ENCODE measurements at places on chromosomes 5 and 9. TPM values are rescaled to one million over a fixed set of nuclear protein-coding genes. Genes with fewer than 3 reads are reported as not detected.

Gene NR5A1
- polyA plus RNA-seq, result 0.34 TPM

- DNase-seq, result no peak
Observed at GRCh38 chr9:16901590-16901989, 31.1 kb upstream of the BNC2 start.

Gene NKD2
- 21.1 TPM for polyA plus RNA-seq

Gene SERINC5
- polyA plus RNA-seq, result 61.0 TPM

DNA sequence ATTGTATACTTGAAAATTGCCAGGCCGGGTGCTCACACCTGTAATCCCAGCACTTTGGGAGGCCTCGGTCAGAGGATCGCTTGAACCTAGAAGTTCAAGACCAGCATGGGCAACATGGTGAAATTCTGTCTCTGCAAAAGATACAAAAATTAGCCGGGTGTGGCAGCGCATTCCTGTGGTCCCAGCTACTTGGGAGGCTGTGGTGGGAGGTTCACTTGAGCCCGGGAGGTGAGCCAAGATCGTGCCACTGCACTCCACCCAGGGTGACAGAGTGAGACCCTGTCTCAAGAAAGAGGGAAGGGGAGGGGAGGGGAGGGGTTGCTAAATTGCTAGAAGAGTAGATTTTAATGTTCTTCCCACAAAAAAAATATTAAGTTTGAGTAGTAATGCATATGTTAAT lies 53.2 kb downstream of the FNBP1 start:
- no peak for DNase-seq

- no peak for DNase-seq
Observed at GRCh38 chr5:139551191-139551889, 9.8 kb upstream of the UBE2D2 start.

GRCh38 chr9:83070261-83070660 lies 7.3 kb upstream of the RASEF start:
- no peak for DNase-seq

Gene ZNF300
- 37.5 TPM for polyA plus RNA-seq

- no peak for DNase-seq
Observed at GRCh38 chr9:130997925-130998596, 10.9 kb upstream of the LAMC3 start.

DNA sequence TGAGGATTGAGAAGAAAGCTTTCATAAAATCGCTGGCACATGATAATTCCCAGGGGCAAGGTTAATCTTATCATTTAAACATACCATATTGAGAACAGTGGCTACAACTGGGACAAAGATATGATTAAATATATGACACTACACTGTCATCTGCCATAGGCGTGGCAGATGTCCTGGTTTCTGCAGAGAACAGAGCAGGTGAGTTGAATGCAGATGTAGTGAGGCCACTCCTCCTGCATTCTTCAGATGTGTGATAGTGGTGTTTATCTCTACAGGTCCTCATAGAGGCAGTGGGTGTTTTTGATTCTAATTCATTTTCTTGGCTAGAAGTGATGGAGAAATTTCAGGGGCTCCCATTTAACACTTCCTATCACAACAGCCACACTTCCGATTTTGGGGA lies 237.0 kb upstream of the CDH9 start:
- no peak for DNase-seq

Gene UIMC1
- 37.0 TPM for polyA plus RNA-seq

Gene AQP7
- 33.2 TPM for polyA plus RNA-seq

DNA sequence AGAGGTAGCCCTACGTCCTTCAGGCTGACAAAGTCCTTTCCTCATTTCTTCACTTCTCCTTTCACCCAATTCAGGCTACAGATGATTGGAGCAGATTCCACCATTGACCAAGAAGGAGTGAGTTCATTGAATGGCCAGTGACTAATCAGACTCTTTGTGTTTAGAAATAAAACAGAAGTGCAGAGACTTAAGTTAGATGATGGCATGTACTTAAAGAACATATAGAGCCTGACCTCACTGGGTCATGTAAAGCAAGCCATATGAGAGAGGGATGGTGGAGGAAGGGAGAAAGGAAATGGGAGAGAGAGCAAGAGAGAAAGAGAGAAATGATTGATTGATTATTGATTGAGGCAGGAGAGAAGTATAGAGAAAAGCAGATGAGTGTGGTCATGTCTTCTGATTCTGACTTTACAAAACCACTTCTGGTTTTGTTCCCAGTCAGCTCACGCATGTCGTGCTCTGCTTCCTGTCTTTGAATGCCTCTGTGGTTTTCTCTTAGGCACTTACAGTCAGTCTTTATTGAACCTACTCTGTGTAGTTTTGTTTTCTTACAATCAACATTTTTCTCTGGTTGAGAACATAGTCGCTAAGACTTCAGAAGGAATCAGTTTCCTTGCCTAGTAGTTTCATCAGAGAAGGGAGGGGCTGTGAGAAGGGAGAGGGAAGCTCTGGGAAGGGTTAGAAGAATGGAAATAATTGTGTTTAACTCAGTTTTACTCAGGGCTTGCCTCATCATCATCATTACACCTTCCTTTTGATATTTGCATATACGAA lies 149.2 kb upstream of the KLF9 start:
- DNase-seq, result no peak

DNA sequence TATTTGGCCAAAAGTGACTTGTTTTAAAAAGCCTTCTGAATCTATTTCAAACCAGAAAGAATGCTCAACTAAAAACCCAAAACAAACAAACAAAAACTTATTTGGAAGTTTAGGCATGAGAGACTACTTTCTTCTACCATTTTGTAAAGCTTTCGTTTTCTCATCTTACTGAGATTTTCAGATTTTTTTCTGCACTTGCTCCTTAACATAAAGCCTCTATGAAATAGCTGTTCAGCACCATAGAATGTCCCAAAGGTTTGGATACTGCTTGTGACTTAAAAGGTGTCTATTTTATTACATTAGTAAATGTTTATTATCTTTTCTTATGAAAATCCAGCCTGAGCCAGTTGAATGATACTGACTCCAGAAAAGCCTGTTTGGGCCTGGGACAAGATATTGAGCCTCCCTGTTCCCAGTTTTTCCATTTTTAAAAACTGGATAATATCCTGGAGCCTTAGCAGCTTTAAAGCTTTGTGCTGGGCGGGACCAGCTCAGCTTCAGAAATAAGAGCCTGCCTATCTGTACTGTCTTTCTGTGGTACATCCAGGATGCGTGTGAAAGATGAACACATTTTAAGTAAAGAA lies 292.6 kb downstream of the ZSWIM6 start:
- DNase-seq, result no peak

DNA sequence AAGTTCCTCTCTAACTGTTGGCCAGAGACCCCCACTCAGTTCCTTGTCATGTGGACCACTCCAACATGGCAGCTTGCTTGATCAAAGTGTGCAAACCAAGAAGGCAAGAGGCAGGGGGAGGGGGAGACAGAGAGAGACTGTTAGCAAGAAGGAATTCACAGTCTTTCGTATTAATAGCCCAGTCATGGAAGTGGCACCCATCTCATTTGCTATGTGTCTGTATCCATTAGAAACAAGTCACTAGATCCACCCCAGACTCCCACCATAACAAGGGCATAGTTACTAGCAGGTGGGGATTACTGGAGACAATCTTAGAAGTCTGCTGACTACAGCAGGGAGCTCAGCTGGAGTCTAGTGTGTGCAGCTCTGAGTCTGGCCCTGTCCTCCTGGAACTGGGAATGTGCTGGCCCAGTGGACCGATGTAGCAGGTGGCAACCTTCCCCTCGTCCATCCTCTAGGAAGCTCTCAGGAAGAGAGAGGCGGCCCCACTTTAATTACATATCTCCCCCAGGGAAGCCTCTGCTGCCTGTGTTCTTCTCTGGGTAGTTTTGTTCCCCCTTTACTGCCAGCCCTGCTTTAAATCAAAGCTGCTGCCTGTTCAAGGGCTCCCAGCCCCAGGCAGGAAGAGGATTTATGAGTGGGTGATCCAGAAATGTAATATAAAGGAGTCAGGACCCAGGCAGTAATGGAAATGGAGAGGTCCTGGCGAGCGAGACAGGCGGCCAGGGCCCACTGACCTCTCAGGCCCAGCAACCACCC lies 47.8 kb upstream of the ALDH1B1 start:
- DNase-seq, result no peak

- DNase-seq, result peak; percentile 26
Observed at GRCh38 chr9:91298311-91298710, 63.4 kb downstream of the AUH start.

Gene LHX2
- 0.16 TPM for polyA plus RNA-seq

- no peak for DNase-seq
Observed at GRCh38 chr5:74608736-74609601, 31.6 kb downstream of the ENC1 start.

GRCh38 chr5:154341620-154342019 lies 104.2 kb upstream of the SAP30L start:
- no peak for DNase-seq

DNA sequence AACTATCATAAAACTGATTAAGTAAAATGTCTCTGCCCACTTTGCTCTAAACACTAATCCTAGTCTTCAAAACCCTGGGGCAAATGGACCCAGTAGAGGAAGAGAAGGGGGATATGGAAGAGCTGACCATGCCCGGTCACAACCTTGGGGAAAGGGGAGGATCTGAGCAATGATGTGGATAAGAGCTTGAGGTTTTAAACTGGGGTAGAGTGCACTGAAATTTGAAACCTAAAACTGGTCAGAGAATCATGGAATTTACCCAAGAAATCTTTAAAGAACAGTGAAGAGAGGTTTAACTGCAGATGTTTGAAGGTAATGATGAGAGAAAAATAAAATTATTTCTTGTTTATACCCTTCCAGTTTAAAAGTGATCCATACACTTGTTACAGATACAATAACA lies 110.8 kb downstream of the MRPS30 start:
- DNase-seq, result no peak

- no peak for DNase-seq
Observed at GRCh38 chr5:126883564-126884245, 106.8 kb downstream of the LMNB1 start.

- DNase-seq, result no peak
Observed at GRCh38 chr5:177018341-177018740, 4.2 kb upstream of the ZNF346 start.

- DNase-seq, result no peak
Observed at GRCh38 chr9:33331377-33331891, 41.1 kb downstream of the NFX1 start.

Gene PCDH12
- 18.1 TPM for polyA plus RNA-seq

DNA sequence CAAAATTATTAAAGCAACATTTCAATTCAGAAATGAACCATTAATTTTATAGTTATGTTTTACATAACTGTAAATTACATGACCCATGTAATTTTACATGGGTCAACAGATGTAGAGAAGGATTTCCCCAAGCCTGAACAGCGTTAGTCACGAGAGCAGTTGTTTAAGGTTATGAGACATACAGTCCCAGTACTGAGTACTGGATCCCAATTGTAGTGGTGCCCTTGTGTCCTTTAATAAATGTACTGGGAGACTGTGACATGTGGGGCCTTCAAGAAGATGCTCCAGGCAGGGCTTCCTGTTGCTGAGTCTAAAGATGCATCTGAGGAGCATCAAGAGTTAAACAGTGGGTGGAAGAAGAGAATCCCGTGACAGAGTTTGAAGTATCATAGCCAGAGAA lies 125.5 kb upstream of the ZNF462 start:
- DNase-seq, result no peak

GRCh38 chr9:76943054-76943453 lies 37.1 kb upstream of the PRUNE2 start:
- DNase-seq, result no peak

Gene RELL2
- polyA plus RNA-seq, result 1.2 TPM

- no peak for DNase-seq
Observed at GRCh38 chr5:99355881-99356280, 427.1 kb upstream of the CHD1 start.

DNA sequence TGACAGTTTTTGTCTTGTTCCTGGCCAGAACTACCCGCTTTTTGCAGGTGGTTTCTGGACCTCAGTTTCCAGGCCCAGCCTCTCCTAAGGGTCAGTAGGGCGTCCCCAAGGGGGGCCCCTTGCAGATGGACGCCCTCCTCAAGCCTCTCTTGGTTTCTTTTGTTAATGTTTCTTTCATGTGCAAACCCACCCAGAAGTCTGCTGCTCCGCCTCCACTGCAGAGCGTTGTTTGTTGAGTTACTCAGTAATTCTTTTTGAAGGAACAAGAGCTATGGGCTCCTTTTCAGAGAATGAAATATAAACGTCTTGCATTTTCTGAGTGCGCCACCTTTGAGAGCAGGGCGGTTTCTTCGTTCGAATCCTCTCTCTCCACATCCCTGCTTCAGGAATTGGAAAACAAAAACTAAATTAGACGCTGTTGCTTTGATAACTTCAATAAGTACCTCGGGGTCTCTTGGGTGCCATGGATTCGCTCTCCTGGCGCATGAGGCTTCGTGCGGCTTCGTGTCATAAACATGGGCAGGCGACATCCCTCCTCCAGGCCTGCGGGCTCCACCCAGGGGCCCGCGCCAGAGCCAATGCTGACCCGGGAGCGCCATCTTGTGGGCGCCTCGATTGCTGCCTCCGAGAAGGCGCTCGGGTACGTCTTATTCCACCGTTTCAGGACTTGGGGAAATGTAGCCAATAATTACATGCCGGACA lies 38.3 kb upstream of the CKMT2 start:
- DNase-seq, result peak; percentile 69

- no peak for DNase-seq
Observed at GRCh38 chr9:132166599-132166998, 4.7 kb downstream of the NTNG2 start.

GRCh38 chr5:67223211-67223610 lies 26.6 kb upstream of the CD180 start:
- no peak for DNase-seq

Gene ZBED3
- 33.1 TPM for polyA plus RNA-seq

DNA sequence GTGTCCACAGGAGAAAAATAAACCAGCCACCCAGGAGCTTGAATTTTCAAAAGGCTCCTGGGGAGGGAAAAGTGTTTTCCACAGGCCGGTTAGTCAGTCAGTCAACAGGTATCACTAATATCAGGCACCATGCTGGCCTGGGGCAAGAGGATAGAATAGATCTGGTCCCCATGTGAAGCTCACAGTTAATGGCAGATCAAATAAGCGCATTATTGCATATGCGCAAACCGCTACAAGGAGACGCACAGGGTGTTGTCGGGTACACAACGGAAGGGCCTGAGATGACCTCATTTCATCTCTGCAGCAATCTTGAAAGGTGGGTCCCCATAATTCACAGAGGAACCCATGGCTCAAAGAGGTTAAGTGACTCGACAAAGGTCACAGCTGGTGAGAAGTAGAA lies 260.7 kb downstream of the CRB2 start:
- DNase-seq, result no peak

DNA sequence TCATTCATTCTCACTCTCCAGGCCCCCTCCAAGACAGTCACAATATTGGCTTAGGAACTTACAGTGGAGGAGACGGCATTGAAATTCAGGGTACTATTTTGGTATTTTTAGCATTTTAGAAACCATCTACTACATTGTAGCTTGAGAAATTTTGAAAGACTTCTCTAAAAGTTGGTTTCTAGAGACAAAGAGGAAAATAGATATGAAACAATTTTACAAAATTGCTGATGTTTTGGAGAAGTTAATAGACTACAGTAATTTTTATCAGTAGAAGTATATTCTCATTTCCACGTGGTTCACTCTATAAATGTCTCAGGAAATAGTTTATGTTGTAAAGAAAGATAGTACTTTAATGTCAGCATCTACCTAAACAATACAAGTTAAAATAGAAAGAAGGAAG lies 63.2 kb upstream of the ZSWIM6 start:
- no peak for DNase-seq

Gene PCDHGA3
- polyA plus RNA-seq, result 3.4 TPM

- no peak for DNase-seq
Observed at GRCh38 chr9:123556464-123557435, 200.8 kb downstream of the CRB2 start.

GRCh38 chr5:123537845-123538244 lies 25.9 kb downstream of the CSNK1G3 start:
- DNase-seq, result no peak

GRCh38 chr5:14326035-14326903 lies 183.1 kb downstream of the TRIO start:
- peak; percentile 43 for DNase-seq

Gene GABRA1
- polyA plus RNA-seq, result not detected

Gene FAM163B
- 0.33 TPM for polyA plus RNA-seq

- DNase-seq, result no peak
Observed at GRCh38 chr9:89352451-89352850, 34.2 kb downstream of the SECISBP2 start.
